IPS-NIHi11 (cell line): ENCODE measurements at places on chromosomes 13 and 19.

- DNase-seq = no peak
Observed at GRCh38 chr19:57419439-57419838, 8.5 kb downstream of the ZNF17 start.

DNA sequence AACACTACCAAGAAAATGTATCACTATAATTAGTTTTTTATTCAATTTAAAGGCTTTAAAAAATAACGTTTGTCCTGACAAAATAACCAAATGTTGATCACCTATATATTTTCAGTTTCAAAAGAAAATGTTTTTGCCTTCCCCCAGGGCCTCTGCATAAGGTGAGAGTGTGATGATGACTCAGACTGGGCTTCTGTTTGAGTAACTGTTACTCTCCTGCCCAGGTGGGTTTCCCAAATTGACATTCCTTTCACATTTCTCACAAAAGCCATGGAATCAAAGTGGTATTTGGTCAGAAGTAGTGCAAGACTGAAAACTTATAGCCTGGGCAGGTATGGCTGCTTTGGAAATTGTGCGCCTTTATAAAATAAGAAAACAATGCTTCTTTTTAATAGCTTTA, 180.6 kb downstream of the COG6 start:
- peak; percentile 49 for DNase-seq

DNA sequence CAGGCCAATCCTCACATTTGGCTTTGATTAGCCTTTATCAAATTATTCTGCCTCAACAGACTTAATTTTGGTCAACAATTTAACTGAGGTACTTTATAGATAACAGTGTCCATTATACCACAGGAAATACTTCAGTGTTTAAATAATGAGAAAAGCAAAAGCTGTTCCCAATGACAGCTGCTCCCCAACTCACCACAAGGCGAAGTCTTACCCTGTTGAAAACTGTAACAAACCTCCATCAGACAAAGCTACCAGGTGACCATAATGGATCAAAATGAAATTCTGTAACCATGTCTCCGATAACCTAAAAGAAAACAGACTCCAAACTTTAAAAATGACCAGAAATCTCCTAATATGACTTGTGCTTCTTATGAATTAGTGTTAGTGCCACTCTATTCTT, 50.3 kb downstream of the ZNF44 start:
- DNase-seq = no peak

DNA sequence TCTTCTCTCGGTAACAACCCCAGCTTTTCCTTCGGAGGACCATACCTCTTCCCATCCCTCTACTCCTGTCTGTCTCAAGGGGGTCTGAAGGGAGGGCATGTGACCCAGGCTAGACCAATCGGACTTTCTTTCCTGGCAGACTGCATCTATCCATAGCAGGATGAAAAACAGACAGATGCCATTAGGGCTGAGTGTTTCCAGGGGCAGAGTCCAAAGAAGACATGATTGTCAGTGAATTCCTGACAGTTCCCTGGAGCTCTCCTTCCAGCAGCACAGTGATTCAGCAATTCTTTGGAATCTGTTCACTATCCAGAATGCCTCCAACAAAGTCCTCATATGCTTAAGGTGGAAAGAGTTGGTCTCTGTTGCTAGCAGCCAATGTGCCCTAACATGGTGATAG, 189.8 kb downstream of the KCTD12 start:
- no peak for DNase-seq

GRCh38 chr19:33691736-33692135, 70.0 kb downstream of the CHST8 start:
- DNase-seq = no peak

- DNase-seq = peak; percentile 50
Observed at GRCh38 chr13:113765564-113765910, 6.5 kb downstream of the TMEM255B start.

- DNase-seq = no peak
Observed at GRCh38 chr13:41785402-41786172, 175.3 kb downstream of the VWA8 start.

GRCh38 chr19:41327576-41328156, 17.7 kb downstream of the CCDC97 start:
- peak; percentile 76 for DNase-seq

DNA sequence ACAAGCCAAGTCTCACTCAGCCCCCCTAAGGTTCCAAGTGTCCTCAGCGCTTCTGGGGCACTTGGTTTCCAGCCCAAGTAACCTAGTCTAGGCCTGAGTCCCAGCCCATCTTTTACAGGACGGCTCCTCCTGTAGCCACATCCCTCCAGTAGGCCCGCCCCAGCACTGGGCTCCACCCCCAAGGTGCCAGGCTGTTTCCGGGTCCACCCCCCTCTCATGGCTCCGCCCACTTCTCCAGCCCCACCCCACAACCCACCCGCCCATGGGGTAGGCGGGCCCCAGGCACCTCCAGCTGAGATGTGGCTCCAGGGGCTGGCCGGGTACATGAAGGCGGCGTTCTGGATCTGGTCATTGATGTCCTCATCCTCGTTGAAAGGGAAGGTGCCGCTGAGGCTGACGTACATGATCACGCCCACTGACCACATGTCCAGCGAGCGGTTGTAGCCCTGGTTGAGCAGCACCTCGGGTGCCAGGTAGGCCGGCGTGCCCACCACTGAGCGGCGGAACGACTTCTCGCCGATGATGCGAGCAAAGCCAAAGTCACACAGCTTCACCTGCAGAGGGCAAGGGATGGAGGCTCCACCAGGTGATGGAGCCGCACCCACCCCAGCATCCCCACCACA, 17.2 kb upstream of the DACT3 start:
- peak; percentile 97 for DNase-seq

GRCh38 chr19:17075035-17075863, at the start of the genes HAUS8 and MYO9B:
HAUS8 (minus strand) TSS chr19:17075452; CDS start chr19:17075422, 30 bp downstream.
MYO9B (plus strand) TSS chr19:17075777; CDS start chr19:17101718, 25,941 bp downstream.
- DNase-seq = peak; percentile 97

DNA sequence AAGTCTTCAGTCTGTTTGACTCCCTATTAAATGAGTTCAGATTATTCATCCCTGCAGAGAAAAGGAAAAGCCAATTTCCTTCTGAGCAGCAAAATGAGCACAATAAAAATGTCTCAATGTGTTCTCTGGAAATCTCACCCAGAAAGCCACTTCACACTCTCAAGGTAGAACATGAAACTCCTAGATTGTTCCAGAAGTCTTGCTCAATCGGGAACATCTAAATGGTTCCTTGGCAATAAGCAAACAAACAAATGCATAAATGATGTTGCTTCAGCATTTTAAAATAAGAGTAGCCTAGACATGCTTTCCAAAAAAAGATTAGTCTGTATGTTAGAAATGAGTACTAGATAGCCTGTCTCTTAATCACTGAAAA, 59.7 kb upstream of the TNFRSF19 start:
- DNase-seq = no peak

DNA sequence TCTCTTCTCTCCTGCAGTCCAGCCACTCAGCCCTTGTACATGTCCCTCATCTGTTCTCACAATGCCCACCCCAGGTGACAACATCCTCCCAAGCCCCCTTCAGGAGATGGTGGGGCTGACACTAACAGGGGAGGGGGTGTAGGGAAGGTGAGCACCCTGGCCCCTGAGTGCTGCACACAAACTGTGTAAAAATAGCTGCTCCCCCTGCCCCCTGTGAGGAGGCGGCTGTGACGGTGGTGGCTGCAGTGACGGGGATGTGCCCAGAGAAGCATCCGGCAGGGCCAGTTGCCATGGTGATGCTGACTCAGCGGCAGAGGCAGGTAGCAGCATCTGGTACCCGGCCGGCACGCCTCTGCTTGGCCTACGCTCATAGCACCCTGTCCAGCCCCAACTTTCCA, 13.0 kb upstream of the JUND start:
- DNase-seq = peak; percentile 51

GRCh38 chr13:20456737-20457136, 68.9 kb downstream of the CRYL1 start:
- no peak for DNase-seq

GRCh38 chr19:12969292-12969988, at the start of gene DAND5:
DAND5 (plus strand) TSS chr19:12969576; CDS start chr19:12969661, 85 bp downstream.
- no peak for DNase-seq

- DNase-seq = no peak
Observed at GRCh38 chr19:31372246-31372781, 23.1 kb upstream of the TSHZ3 start.

DNA sequence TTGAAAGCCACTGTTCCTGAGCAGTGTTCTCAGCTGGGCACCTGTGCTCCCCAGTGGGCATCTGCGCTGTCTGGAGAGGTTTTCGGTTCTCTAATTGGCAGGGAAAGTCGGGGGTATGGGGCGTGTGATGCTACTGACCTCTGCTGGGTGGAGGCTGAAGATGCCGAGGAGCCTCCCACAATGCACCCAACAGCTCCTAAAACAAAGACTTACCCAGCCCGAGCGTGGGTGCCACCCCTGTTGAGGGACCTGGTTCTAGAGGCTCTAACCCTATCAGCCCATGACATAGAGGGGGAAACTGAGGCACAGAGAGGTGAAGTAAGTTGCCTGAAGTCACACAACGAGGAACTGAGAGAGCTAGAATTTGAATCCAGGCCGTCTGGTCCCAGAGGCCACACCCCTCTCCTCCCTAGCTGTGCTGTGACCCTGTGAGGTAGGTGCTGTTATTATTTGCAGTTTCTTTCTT, 2.3 kb downstream of the SPACA4 start:
- peak; percentile 76 for DNase-seq

GRCh38 chr13:45016792-45017425, 27.6 kb downstream of the GPALPP1 start:
- DNase-seq = no peak

- no peak for DNase-seq
Observed at GRCh38 chr13:46855166-46855565, 41.7 kb downstream of the HTR2A start.

GRCh38 chr13:99063952-99064351, 86.1 kb upstream of the DOCK9 start:
- DNase-seq = no peak

DNA sequence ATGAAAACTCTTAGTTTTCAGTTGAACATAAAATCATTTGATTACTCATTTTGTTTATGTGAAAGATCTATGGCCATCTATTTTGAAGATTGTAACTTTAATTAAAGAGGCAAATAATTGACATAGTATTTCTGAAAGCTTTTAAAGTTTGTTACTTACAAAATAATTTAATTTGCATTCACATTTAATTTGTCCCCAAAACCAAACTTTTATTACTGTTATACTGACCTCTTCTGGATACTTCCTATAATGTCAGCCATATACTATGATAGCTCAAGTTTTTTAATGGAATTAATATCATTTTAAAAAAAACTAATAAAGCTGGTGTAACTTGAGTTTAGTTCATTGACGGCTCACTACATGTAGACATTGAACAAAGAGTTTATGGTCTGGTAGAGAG, 4.9 kb upstream of the SGCG start:
- no peak for DNase-seq

- DNase-seq = no peak
Observed at GRCh38 chr13:32590266-32590665, 4.0 kb downstream of the PDS5B start.

GRCh38 chr19:47765523-47766358, 12.8 kb upstream of the SELENOW start:
- DNase-seq = peak; percentile 72

DNA sequence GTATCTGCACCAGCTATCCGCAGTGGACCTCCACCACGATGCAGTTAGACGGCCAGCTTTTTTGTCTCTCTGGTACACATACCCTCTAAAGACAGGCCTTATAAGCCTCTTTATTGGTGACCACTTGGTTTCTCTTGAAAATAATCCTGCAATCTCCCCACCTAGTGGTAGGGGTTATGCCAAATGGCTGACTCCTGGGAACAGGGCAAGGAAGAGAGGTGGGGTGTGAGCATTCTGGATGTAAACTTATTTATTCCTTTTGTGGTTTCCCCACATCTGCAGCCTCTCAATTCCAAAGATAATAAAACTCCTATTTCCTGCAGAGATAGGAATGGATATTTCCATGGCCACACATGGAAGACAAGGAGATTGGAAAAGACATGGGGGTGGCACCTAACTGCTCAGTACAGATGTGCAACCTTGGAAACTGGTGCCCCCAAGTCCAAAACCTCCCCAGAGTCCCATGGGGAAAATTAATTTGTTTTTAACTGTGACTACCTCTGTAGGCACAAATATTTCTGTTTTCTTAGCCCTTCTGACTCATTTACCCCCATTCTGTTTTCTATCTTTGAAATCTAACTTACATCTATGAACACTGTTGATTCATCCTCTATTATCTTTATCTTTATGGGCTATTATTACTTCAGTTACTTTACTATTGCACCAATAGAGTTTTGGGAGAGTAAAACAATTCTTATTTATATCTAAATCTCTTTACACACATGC, 112.7 kb upstream of the TSHZ3 start:
- no peak for DNase-seq
